Activated CD8-positive, alpha-beta T cell treated with anti-CD3 and anti-CD28 coated beads for 36 hours (primary cell): ENCODE measurements at places on chromosomes 4 and X. TPM values are rescaled to one million over a fixed set of nuclear protein-coding genes. Genes with fewer than 3 reads are reported as not detected.
A peak's percentile ranks its signal among the peaks of the same experiment; 100 is the strongest.

DNA sequence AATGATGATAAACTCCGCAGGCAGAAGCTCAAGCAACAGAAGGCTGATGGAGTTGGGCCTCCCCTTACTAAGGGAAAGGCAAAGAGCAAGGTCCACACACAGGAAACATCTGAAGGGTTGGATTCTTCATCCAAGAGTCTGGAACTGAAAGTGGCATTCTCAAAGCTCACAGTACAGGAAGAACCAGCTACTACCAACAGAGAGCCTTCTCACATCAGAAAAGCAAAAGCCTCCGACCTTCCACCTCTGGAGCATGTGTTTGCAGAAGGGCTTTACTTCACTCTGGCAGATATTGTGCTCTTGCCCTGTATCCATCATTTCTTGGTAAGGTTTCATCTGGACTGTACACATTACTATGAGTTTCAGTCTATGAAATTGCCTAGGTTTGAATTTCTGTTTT lies 10.6 kb downstream of the GSTCD start:
- no peak for DNase-seq

- DNase-seq = no peak
Observed at GRCh38 chr4:184807797-184808712, 17.7 kb downstream of the ACSL1 start.

GRCh38 chr4:160136021-160136420 lies 1033.1 kb downstream of the RAPGEF2 start:
- DNase-seq = no peak

- peak; percentile 79 for DNase-seq
Observed at GRCh38 chrX:149871940-149872339, 9.0 kb upstream of the MAGEA8 start.

- DNase-seq = no peak
Observed at GRCh38 chr4:188439641-188440311, 300.5 kb downstream of the TRIML1 start.

The PABPC4L gene
- total RNA-seq = not detected

The UGT2B15 gene
- total RNA-seq = not detected

The ENAM gene
- not detected for total RNA-seq

The GYPA gene
- total RNA-seq = not detected

The FAM236B gene
- not detected for total RNA-seq
